ENCODE measurements at places on chromosomes 13 and 19.

GRCh38 chr13:106521095-106521799 is 14.2 kb downstream of the EFNB2 start:
- no peak for ATAC-seq

DNA sequence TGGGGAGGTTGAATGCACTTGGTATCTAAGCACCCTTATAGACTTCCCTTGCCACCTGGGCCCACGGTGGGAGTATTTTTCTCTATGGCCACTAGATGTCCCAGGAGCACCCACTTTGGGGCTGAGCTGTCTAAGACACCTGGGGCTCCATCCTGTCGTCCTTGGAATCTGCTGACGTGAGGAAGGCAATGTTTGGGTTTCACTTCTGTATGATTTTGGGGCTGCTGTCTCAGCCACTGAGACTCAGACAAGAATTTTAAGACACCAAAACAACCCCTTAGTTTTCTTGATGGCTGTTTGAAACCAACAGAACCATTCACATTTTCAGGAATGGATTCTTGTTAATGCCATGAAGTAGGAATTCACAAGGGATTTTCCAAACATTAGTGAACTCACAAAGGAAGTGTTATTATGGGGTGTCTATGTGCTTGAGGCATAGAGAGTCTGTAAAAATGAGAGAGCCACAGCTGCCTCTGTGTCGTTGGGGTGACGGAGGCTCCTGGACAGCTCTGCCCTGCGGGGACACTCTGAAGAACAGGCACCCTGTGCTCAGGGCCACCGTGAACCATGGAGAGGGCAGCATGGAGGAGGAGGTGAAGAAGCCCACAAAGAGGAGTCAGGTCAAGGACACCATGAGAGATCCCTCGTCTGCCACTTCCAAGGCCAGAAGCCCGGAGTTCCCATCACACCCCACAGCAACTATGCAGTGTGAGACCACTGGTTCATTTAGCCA is 106.8 kb upstream of the SPATA13 start:
- peak; percentile 95 for ATAC-seq

GRCh38 chr19:48806518-48806817 is 4.4 kb downstream of the BCAT2 start:
- ATAC-seq = peak; percentile 5

DNA sequence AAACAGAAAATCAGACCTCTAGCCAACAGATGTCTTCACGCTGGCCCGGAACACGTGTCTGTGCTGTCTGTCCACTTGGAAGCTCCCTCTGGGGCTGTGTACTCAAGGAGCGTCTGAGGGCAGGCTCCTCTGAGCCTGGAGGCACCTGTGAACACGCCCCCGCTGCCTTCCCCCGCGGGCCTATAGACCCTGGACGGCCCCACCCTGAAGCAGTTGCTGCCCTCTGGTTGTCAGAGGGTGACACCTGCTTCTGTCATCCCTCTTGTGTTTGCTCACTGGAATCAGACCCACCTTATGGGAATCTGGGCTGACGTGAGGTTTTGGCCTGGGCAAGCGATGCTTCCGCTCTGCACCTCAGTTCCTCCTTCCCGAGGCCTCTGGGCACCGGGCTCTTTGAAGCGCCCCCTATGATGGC is 19.2 kb downstream of the EPN1 start:
- ATAC-seq = peak; percentile 8

GRCh38 chr19:35030257-35031071 is at the start of gene SCN1B:
Gene SCN1B (plus strand): TSS chr19:35030470. CDS start chr19:35030821, 351 bp downstream.
- ATAC-seq = peak; percentile 87

- ATAC-seq = no peak
Observed at GRCh38 chr13:20171364-20171763, 10.5 kb upstream of the GJA3 start.

GRCh38 chr13:50839828-50840227 is 3.7 kb downstream of the DLEU7 start:
- no peak for ATAC-seq

GRCh38 chr13:30156270-30156669 is 151.1 kb downstream of the KATNAL1 start:
- no peak for ATAC-seq

- ATAC-seq = no peak
Observed at GRCh38 chr19:13095393-13095784, 7.3 kb downstream of the LYL1 start.

DNA sequence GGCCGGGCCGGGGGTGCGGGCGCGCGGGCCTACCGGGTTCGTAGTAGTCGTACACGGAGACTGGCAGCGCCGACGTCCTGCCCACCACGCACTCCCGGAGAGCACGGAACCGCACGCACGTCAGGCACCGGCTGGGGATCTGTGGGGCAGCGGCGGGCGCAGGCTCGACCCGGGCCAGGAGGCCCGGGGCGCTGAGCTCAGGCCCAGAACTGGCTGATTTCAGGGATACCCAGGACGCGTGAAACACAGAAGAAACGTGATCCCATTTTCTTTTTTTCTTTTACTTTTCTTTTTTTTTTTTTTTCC is 9.0 kb downstream of the F2RL3 start:
- ATAC-seq = no peak

GRCh38 chr13:34364633-34365032 is 546.7 kb downstream of the RFC3 start:
- no peak for ATAC-seq

DNA sequence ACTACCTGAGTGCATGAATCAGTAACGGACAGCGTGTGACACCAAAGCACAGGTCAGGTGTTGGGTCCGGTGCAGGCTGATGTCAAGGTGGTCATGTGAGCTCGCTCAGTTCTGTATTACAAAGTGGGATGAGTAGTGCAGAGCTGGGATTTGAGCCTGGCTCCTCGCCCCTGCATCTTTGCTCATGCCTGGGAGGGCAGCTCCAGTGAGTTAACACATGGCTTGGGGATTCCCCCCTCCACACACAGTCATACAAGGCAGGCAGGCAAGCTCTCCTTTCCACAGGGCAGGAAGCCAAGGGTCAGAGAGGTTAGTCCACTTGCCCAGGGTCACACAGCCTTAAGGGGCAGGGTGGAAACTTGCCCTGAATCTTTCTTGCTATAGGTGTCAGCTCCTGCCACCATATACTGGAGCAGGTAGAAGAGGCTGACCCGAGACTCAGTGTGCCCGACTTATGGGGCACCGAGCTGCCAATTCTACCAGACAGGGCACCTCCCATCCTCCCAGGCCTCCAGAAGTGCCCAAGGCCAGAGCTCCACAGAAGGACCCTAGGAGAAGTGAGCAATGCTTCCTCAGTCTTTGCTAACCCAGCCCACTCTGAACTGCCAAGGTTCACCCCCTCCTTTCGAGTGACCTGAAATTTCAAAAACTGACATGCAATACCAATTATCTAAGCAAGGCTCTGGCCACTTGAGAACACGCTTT is 35.4 kb downstream of the ZNF787 start:
- ATAC-seq = no peak

- ATAC-seq = peak; percentile 59
Observed at GRCh38 chr13:57624565-57625435, 6.7 kb upstream of the PCDH17 start.

GRCh38 chr13:41609828-41610227 is 152.5 kb downstream of the RGCC start:
- no peak for ATAC-seq

DNA sequence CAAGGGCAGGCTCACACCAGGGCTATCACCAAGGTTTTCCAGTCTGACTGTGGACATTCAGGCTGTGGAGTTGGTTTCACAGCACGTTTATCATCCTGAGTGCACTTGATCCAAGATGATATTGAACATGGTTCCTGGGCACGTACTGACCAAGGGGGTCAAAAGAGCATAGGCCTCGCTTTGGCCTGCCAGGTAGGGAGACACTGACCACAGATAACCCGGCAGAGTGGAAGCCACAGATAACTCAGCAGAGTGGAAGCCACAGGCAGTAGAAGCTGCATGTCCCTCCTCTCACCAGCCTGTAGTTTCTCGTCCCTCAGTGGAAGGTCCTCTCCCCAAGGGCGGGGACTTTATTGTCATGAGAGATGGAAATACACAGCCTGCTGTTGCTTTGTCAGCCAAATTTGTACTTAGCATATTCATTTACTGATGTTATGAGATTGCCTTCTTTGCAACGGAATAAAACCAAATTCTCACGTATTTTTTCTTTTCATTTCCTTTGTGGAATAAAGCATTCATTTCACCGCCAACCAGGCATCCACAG is 8.8 kb upstream of the KRTDAP start:
- ATAC-seq = no peak

DNA sequence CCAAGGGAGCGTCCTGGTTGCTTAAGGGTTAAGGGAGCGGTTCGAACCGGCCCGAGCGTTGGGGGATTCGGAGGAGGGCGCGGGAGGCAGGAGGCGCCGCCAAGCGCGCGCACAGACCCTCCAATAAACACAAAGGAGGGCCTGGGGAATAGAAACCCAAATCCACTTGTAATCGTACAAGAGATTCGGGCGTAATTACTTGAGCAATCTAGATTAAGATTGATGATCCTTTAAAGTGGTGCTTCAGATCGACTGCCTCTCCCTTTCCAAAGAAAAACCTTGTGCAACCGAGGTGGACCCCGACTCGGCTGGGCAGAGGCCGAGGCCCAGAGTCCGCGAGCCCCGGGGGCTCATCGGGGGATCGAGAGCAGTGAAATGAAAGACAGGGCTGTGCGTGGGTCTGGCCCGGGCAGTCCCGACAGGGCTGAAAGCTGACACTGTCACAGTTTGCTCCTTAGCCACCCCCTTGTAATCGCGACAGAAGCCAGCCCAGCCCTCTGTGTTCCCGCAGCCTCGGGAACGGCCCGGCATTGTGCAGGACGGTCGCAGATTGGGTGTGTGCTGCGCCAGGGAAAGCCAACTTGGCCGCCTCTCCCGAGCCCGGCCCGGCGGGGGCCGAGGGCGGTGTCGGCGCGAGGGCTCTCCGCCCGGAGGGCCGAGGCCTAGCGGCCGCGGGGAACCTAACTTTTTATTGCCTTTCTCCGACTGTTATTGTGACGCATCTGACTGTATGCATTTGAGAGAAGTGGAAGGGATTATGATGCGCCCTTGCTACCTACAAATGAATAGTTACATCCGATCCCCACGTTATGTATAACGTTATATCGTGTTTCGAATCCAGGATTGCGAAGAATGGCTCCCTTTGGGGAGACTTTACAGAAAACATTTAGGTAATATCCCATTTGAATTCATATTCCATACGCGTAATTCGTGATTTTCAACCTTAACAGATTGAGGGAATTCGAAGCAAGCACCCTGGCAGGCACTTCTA is 5.5 kb downstream of the MAB21L1 start:
- ATAC-seq = peak; percentile 84

DNA sequence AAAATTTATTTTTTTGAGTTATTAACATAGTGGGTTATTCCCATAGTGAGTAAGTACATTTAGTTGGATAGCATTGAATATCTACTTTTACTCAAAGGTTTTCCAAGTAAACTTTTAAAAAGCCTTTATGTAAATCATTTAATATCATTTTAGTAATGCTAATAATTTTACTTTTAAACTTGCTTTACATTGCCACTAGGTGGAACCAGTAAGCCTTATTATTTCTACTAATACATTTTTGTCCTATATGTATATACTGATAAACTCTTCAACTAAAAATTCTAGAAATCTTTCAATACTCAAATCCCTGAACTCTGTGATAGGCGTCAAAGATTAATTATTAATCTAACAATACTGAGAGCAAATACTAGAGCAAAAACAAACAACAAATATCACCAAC is 1709.2 kb upstream of the PCDH20 start:
- ATAC-seq = no peak

GRCh38 chr19:27717825-27718224 is 1495.1 kb downstream of the UQCRFS1 start:
- no peak for ATAC-seq

- ATAC-seq = no peak
Observed at GRCh38 chr13:103203735-103204330, 137.6 kb upstream of the SLC10A2 start.

- no peak for ATAC-seq
Observed at GRCh38 chr13:101751488-101751887, 299.0 kb downstream of the ITGBL1 start.
